ENCODE measurements at places on chromosomes 7 and 10. TPM values are rescaled to one million over a fixed set of nuclear protein-coding genes. Genes with fewer than 3 reads are reported as not detected.

IFIT1 gene
- total RNA-seq, result 0.28 TPM

POM121L12 gene
- total RNA-seq, result not detected

ASB15 gene
- total RNA-seq, result not detected

HECTD2 gene
- total RNA-seq, result 6.7 TPM

IL2RA gene
- total RNA-seq, result 639 TPM

ASB10 gene
- total RNA-seq, result not detected

TAS2R41 gene
- total RNA-seq, result not detected

PLCE1 gene
- 0.03 TPM for total RNA-seq

AKR1D1 gene
- 0.30 TPM for total RNA-seq

UPK3BL2 gene
- 4.7 TPM for total RNA-seq

AS3MT gene
- 0.22 TPM for total RNA-seq

AFAP1L2 gene
- total RNA-seq, result 0.20 TPM

RPEL1 gene
- not detected for total RNA-seq

TMEM140 gene
- 6.6 TPM for total RNA-seq

PUS7 gene
- total RNA-seq, result 41.4 TPM

PDE6C gene
- total RNA-seq, result not detected

GJD4 gene
- total RNA-seq, result not detected

ZNF365 gene
- 1.7 TPM for total RNA-seq

DNA sequence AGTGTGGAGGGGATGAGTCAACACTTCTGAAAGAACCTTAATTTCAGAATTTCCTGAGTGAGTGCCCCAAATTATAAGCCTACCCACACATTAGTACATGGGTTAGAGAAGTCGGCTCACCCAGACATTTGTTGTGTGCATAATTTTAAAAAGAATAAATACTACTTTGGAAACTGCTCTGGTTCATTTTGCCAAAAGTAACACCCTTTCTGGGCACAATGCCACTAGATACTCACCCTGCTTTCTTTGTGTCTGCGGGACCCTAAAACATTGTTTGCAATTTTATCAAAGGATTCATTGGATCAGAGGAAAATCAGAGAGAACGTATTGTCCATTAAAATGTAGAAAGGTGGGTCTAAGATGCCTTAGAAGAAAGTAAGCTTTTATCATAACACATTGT is 245.5 kb upstream of the NRP1 start:
- DNase-seq, result no peak

DNA sequence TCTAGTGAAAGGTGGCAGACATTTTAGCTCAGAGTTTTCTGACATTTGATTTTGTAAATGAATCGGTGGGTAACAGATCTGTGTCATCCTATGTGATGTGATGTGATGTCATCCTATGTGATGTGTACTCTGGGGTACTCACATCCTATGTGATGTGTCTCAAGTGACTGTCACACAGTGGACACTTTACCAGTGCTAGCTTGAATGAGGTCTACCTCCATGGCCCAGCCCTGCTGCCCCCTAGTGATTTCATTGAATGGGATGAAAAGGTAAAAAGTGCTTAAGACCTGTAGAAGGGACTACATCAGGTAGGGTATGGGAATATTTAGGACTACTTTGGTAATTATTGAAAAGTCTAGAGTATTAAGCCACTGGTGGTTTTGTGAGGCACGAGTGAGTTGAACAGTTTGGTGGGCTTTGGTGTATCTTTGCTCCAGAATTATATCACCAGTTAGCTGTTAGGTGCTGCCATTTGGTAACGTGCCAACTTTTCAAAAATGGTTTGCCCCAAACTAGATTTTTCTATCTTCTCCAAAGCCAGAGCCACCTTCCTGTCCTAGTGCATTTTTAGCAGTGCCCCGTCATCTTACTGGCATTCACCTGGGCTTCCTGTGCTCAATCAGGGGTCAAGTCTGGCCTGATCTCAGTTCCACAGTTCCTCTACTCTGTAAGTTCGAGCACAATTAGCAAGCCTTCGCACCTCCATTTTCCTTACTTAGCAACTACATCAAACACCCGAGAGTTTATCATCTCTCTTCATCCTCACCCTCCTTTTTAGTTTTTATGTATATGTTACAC is 9.7 kb downstream of the EIF4H start:
- DNase-seq, result no peak

DNA sequence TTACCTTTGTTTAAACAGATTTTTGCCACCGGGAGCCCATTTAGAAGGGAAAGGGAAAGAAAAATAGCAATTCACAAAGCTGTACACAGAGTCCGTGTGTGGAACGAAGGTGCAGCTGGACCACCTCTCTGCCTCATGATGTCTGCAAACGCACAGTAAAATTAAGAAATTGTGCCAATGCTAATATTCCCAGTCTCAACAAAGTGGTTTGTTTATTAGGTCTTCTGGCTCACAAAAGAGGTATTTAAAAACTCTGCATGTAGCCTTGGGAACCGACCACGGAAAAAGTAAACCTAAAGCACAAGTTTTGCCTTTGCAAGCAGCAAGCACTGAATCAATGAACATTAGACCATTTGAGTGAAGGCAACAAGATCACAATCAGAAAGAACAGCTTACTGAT is 57.7 kb downstream of the CREB3L2 start:
- DNase-seq, result no peak

GRCh38 chr10:94344522-94345122 is 18.1 kb downstream of the NOC3L start:
- DNase-seq, result no peak

DNA sequence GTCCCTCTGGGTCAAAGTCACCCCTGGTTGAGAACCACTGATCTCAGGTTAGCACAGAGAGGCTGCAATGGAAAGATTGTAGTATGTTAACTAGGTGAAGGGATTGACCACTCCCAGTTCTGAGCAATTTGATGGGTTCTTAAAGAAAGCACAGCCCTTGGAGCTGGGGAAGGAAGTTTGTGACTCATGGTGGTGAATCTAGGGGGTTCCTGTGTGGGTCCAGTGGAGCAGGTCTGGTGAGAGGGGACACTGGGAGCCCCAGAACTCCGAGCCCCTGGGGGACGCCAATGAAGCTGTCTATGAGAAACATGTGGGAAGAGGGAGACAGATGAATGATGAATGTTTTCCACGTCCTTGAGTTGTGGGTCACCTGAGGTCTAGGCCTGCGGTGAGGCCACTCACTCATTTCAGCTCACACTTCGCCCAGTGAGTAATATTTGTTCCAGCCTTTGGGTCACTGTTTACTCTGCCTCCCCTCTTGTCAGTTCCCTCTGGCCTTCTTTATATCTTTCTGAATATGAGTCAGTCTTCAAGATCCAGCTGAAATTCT is 341.9 kb downstream of the LRMDA start:
- DNase-seq, result no peak

DNA sequence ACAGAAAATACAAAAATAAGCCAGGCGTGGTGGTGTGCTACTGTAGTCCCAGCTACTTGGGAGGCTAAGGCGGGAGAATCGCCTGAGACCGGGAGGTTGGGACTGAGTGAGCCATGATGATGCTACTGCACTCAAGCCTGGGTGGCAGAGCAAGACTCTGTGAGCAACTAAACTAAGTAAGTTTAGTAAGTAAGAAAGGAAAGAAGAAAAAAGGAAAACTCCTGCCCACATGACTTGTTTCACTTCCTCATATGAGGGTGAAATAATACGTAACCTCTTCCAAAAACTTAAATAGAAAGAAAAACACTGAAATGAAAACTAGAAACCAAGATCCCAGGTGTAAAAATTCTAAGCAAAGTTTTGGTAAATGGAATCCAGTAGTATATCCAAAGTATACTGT is 79.6 kb downstream of the LARP4B start:
- no peak for DNase-seq

DNA sequence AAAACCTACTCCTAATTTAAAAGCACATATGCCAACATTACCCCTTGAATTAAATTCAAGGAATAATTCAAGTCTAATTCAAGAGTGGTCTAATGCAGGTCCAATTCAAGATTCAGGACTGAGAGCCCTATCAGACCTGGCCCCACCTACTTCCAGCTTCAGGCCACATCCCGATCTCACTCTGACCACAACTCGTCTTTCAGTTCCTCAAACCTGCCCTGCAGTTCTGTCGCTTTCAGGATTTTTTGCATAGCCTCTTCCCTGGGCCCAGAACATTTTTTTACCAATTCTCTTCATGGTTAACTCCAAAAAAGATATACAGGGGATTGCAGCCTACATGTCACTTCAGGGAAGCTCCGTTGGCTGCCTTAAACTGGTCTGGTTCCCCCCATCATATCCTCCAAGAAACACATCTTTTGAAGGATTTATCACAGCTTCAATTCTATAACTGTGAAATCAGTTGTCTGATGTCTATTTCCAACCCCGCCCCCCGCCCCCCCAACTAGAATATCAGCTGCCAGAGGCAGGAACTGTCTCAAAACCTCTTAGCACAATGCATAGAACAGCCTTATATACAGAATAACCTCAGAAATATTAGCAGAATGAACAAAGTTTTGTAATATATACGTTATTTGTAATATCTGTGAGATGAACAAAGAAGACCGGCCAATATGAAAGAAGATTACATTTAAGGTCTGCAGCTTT is 20.8 kb downstream of the CCDC6 start:
- no peak for DNase-seq

DNA sequence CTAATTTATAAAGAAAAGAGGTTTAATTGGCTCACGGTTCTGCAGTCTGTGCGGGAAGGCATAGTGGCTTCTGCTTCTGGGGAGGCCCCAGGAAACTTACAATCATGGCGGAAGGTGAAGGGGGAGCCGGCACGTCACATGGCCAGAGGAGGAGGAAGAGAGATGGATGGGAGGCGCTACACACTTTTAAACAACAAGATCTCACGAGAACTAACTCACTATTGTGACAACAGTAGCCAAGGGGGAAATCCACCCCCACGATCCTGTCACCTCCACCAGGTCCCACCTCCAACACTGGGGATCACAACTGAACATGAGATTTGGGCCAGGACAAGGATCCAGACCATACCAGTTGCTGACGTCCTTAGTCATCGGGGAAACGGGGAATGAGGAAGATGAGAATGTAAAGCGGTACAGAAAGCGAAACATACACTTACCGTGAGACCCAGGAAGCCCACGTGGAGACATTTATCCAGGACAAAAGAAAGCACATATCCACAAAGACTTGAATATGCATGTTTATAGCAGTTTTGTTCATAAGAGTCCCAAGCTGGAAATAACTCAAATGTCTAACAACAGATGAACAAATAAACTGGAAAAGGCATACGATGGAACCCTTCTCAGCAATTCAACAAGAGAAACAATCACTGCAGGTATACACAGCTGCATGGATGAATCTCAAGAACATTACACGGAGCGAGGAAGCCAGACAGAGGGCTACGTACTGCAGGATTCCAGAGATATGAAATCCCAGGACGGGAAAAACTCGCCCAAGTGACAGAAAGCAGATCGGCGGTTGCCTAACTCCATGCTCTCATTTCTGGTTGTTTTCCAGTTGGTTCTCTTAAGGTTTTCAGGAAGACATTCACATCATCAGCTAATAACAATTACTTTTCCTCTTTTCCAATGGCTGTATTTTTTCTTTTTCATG is 26.2 kb upstream of the INPP5A start:
- no peak for DNase-seq

GRCh38 chr7:41425926-41426325 is 277.0 kb downstream of the INHBA start:
- DNase-seq, result no peak

GRCh38 chr7:78329001-78329655 is 530.6 kb downstream of the PHTF2 start:
- no peak for DNase-seq

DNA sequence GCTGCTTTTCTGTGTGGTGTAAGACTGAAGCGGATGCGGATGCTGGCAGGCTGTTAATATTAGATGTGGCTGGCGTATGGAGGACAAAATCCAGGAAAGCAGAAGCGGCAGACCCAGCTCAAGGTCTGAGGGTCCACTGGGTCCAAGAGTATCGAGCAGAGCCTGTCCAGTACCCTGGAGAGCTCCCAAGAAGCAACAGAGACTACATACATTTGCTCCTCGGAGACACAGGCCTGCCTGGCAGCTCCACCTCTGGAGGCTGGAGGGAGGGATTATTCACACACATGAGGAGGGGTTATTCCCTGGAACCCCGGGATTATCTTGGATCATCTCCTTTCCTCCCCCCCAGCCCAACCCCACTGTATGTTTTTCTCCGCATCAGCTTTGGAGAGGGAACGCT is 31.3 kb upstream of the LOXL4 start:
- no peak for DNase-seq

DNA sequence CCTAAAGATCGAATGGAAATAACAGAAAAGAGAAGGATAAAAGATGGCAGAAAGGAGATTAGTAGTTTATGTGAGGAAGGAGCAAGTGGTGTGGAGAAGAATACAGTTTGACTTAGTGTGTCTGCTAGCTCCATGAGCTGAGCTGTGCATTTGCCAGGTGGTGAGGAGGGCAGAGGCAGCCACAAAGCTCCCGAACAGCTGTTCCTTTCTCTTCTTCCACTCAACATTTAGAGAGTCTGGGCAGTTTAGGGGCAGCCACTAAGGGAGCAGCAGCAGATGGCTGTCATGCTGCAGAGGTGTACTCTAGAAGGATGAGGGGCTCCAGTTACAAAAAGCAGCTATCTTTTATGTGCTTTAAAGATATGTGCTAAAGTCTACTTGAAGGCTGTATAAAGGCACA is 674.4 kb downstream of the GRM8 start:
- DNase-seq, result no peak

GRCh38 chr10:5538892-5539651 is 14.3 kb downstream of the CALML3 start:
- DNase-seq, result peak; percentile 1

DNA sequence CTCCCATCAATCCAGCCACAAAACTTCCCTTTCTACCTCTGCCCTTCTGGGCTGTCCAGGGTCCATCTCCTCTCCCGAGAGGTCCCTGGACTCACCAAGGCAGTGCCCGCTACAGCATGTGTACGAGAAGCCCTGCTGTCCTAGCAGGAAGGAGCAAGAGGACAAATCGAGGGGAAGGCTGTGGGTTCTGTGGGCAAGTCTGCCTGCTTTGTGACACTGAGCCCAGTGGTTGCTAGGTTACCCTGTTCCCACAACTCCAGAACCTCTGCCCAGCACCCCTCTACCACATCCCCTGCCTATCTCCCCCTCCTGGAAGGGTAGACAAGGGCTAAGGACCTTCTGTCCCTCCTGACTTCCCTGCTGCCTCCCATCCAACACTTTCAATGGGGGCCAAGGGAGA is at the start of gene TBATA:
Gene TBATA (minus strand): TSS at position 188 of the 400 bp plus-strand sequence. CDS start 1,998 bp downstream, outside the sequence.
- DNase-seq, result no peak

- no peak for DNase-seq
These were observed 72.5 kb downstream of the SYPL1 start for GRCh38 chr7:106039486-106040060.

DNA sequence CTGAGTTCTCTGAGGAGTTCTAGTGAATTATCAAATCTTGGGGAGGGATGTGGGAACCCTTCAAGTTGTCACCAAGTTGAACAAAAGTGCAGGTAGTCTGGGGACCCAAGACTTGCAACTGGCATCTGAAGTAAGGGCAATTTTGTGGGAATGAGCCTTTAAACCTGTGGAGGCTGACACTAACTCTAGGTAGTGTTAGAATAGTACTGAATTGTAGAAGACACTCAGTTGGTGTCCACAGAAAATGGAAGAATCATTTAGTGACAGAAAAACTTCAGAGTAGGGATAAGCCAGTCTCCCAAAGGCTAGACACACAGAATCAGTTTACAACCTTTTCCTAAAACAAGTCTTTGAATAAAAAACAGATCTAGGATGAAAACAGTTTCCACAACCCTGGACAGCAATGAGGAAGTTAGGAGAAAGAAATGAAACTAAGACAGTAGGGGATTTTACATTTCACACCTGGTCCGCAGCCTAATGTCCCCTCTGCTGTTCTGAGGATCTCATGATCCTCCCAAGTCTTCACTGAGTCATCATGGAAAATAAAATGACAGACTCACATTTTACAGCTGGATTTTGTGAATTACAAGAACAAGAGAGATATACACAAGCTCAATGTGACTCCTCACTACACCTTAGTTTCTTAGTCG is 23.0 kb upstream of the ING3 start:
- no peak for DNase-seq

- no peak for DNase-seq
These were observed 820 bp upstream of the NRG3 start for GRCh38 chr10:81873932-81874816.

All from activated T-cell treated with anti-CD3 and anti-CD28 coated beads, Interleukin-2, amount 50 U/mL, for 4 hours (primary cell).